Substantia nigra (tissue), 51 donors: ENCODE measurements at places on chromosomes 7 and 10.
A peak's percentile ranks its signal among the peaks of the same experiment; 100 is the strongest.

- DNase-seq, result no peak
Observed at GRCh38 chr10:93771354-93771753, 13.6 kb downstream of the LGI1 start.

DNA sequence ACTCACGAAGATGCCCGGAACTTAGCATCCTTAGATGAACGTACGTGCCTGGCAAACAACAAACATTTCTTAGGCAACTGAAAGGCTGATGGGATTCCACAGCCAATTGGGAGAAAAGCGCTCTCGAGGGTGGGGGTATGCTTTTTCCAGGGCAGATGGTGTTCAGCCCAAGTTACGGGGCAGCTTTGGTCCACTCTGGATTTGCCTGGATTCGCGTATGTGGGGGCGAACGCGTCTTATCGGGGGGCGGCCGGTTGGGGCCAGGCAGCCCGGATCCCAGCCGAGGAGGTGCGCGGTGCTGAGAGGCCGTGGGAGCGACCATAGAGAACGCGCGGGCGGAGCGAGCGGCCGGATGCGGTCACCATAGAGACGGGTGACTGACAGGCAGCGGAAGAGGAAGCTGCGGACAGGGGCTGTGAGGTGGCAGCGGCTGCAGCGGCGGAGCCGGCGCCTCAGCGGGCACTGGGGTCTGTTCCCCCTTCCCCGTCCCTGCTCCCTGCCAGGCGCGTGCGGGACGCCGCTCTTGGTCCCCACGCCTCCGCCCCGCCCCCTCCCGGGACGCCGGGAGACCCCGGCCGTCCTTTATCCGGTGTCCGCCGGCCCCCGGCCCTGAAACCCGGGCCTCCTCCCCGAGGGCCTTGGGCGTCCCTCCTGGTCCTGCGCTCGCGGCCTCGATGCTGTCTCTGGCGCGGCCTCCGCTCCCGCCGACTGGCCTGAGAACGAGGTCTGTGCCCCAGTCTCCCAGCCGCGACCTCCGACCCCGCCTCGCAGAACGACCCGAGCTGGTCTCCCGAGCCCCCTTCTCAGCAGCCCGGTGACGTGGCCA, at the start of gene CHPF2:
TSS of gene CHPF2 (plus strand) at position 393 of the 826 bp plus-strand sequence. CDS start 1,529 bp downstream, outside the sequence.
- peak; percentile 88 for DNase-seq

DNA sequence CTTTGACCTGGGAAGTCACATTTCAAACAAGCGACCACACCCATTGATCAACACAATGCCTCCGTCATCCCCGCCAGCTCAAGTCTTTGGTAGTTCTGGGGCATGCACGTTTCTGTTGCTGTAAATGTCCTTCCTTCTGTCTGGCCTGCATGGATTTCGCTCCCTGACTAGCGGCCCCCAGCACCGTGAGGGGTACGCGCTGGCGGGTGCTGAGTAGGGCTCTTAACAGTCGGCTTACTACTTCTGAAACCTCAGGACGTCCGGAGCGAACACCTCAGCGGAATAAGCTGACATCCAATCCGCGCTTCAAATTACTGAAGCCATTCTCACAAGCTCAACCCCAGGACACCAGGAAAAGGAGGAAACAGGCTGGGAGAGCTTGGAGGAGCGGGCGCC, 505 bp downstream of the NUDCD3 start:
- no peak for DNase-seq

DNA sequence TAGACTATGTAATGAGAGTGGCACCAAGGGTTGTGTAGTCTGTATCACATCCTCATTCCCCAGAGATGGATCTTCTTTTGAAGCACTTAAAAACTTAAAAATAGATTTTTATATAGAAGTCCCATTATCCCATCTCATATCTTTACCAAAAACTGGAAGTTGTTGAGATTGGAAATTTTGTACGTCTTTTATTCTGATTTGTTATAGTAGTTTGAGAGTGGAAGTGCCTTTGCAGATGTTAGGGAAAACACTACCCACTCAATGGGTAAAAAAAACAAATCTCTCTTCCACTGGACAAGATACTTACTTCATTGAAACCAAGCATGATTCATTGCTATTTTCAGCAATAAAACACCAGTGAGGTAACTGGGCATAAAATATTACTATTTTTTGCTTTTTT, 184.4 kb downstream of the MACC1 start:
- no peak for DNase-seq

GRCh38 chr10:91034042-91034441, 113.2 kb upstream of the ANKRD1 start:
- DNase-seq, result no peak

GRCh38 chr7:15504351-15504750, 57.5 kb downstream of the AGMO start:
- no peak for DNase-seq

- DNase-seq, result no peak
Observed at GRCh38 chr10:80498078-80498832, 39.4 kb upstream of the SH2D4B start.
